ENCODE measurements at places on chromosomes 13 and 19.
A peak's percentile ranks its signal among the peaks of the same experiment; 100 is the strongest.

GRCh38 chr19:15452111-15453047, 2.6 kb upstream of the WIZ start:
- DNase-seq, result no peak

DNA sequence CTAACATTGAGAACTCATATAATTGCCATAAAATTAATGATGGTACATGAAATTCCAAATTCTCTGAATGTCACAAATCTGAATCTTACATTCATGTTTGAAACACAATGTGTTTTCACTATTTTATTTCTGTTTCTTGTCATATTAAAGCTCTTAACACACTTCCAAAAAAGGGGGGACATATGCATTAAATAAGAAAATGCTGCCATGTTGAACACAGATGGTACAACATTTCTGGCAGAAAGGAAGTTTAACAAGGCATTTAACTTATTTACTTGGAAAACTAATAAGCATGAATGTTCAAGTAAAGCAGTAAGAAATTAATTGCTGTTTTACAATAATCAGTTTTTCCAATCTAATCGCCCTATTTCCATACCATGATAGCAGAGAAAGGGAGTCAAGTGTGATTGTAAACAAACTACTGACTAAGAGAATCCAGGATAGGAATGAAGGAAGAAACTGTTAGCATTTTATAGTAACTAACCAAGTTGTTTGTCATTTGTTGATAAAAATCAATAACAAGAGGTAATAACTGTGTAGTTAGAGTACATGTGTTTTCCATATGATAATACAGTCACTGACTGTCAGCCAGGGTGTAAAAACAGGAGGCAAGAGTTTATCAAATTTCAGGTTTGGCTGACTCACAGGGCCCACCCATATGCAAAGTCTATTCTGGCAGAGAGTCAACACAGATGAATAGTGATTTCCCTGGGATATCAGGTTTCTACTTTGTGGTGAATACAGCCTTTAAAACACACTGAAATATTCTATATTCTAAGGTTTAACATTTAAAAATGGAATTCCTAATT, 5.7 kb upstream of the FOXO1 start:
- DNase-seq, result no peak

DNA sequence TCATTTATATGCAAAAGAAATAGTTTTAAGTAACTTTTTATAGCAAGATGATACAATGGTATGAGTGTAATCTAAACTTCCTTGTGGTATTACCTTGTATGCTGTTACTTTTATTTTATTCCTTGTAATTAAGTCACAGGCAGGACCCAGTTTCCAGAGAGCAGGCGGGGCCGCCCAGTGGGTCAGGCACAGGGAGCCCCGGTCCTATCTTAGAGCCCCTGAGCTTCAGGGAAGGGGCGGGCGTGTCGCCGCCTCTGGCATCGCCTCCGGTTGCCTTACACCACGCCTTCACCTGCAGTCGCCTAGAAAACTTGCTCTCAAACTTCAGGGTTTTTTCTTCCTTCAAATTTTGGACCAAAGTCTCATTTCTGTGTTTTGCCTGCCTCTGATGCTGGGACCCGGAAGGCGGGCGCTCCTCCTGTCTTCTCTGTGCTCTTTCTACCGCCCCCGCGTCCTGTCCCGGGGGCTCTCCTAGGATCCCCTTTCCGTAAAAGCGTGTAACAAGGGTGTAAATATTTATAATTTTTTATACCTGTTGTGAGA, 10.2 kb downstream of the PLPPR3 start:
- DNase-seq, result no peak

- no peak for DNase-seq
These were observed 656.0 kb downstream of the GPC5 start for GRCh38 chr13:92054389-92054788.

DNA sequence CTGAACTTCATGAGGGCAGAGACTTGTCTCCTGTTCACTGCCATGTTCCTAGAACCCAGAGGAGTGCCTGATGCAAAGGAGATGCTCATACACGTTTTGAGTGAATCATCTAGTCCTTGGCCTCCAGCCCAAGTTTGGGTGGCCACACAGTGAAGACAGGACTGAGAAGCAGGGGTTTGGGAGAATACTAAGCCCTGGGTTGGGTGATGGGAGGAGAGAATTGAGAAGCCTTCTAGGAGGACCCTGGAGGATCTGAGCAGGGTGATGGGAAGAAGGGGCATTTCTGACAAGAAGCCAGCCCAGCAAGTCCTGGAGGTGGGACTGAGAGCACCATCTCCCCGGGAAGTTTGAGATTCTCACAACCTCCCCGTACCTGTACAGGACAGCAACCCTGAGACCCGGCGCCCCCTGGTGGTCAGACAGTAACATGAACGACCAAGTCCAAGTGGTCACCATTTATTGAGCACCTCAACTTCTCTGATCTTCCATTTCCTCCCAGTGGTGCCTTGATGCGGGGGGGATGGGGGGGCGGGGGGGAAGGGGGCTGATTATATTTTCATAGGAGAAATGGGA, 11.0 kb downstream of the CTU1 start:
- peak; percentile 70 for DNase-seq

DNA sequence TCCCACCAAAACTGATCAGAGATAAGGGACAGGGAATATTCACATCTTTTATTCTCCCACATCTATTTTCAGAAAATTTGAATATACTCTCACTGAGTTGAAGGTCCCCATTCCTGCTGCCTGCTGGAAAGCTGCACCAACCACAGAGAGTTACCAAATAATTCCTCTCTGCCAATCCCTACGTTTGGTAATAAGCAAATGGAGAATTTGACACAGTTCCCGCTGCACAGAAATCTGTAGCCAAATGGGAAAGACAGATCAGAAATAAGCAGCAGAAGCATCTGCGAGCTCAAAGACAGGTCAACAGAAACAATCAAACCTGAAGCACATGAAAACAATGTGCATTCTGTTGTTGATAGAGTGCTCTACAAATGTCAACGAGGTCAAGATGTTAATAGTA, 9.9 kb downstream of the ZNF112 start:
- no peak for DNase-seq

GRCh38 chr13:51776179-51776578, 27.8 kb downstream of the DHRS12 start:
- no peak for DNase-seq

DNA sequence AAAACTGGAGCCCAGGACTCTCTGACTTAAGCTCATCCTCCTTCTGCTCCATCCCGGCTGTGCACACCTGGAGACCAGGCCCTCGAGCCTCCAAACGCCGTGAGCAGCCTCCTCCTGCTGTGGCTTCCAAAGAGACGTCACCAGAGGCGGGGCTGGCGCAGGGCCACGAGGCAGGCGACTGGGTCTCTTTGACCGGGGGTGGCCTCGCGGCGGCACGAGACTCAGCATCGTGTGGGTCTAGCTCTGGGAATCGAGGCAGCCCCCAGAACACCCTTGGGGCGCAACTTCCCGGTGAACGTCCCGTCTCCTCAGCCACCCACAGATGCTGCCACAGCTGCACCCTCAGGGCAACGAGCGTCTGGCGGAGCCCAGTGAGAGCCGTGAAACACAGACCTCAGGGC, 22.8 kb downstream of the RASA3 start:
- no peak for DNase-seq

- DNase-seq, result no peak
These were observed 5.8 kb downstream of the QTRT1 start for GRCh38 chr19:10706990-10707389.

DNA sequence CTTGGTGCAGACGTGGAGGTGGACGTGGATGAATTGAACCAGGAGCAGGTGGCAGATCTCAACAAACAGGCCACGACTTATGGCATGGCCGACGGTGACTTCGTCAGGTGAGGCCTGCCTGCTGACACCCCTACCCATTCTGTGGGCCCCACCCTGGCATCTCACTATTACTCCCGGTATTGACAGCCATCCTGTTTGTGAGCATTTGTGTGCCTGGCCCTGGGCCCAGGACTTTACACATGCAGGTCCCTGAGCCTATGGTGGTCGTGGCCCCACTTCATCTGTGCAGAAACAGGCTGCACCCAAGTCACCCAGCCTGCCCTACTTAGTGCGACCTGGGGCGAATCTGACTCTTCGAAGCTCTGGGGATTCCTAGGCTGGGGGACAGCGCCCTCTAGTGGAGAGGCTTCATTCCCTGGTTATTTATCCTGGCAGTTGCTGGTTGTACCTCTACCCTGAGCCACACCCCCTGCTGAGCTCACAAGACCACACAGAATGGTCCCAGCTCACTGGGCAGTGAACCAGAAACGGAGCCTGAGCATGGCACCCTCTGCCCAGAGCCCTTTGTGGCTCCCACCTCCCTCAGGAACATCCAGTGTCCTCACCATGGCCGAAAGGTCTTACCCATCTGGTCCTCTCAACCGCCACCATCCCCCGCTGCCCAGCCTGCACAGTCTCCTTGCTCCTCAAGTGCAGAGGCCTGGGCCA, 16.9 kb downstream of the ZNF296 start:
- DNase-seq, result peak; percentile 65

DNA sequence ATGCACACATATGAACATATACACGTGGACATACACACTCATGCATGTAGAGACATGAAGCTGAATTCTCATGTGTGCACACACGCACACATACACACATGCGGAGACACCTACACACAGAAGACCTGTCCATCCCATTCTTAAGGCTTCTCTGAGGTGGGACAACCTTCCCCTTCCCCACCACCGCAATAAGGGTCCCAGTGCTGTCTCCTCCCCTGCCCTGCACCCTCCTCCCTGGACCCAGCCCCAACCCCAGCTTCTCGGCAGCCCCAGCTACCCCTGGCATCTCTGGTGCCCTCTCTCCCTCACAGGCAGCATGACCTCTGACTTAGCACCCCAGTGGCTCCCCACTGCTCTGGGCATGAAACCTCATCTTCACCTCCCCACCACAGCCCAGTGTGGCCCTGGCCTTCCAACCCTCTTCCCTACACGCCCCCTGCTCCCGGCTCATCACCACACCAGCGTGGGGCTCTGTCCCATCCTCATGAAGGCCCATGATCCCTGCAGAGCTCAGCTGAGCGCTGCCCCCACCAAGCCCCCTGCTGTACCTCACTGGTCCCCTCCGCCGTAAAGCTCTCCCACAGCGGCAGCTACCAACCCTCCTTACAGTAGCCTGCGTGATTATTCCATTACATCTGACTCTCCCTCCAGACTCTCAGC, 204.1 kb upstream of the ZNF536 start:
- DNase-seq, result no peak

DNA sequence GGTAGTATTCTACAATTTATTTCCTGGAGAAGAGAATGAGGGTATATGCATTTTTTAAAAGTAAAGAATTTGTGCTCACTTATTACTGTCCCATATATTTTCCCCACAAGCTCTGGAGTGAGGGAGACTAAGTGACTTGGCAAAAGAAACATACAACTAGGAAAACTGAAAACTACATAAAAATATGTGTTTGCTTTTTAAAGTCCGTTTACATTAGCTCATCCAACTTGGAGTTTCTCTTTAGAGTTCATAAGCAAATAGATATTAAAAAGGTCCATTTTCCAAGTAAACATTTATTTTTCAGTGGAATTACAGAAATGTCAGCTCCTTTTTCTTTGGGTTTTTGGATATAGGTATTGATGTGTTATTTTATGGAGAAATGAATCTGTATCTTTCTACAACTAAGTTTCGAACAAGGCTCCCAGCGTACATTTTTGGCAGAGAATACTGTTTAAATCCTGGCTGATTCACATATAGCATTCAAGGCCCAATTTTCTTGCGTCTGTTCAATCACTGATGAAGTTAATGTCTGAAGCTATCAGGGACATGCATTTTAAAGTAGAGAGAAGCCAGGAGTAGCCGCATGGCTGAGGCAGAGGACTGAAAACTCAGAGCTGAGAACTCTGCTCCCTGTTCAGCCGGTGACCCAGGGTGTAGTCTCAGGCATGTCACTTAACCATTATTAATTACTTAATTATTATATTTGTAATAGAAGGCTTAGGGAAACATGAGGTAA, 729.4 kb downstream of the EFNB2 start:
- no peak for DNase-seq

DNA sequence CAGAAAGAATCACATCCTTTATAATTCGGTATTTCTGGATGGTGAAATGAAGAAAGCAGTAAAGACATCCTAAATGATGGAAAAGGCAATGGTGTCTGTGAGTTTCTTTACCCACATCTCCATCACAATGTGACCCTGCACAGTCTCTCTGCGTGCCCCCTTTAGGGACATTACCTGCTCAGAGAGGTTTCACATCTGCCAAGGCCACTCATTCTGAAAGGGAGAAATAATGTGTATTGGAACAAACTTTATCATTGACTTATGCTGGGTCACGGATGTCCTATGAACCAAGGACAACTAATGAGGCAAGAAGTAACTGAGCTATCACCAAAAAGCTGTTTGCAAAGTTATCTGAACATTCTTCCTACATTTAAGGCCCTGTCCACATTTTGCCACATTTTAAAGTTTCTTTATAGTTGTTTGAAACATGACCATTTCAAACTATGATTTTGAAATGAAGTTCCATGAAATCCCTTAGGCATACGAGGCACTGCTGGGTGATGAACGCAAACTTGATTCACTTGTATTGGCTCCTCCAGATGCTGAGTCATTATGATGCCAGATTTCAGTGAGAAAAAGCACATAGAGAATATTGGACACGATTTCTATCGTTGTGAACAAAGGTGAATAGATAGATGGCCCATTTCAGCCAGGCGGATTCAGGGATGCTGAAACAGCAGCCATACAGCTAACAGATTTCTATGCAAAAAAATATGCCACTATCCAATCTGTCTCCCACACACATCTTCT, 63.5 kb upstream of the HMGB1 start:
- no peak for DNase-seq

- no peak for DNase-seq
These were observed 331.0 kb upstream of the DACH1 start for GRCh38 chr13:72198042-72198441.

DNA sequence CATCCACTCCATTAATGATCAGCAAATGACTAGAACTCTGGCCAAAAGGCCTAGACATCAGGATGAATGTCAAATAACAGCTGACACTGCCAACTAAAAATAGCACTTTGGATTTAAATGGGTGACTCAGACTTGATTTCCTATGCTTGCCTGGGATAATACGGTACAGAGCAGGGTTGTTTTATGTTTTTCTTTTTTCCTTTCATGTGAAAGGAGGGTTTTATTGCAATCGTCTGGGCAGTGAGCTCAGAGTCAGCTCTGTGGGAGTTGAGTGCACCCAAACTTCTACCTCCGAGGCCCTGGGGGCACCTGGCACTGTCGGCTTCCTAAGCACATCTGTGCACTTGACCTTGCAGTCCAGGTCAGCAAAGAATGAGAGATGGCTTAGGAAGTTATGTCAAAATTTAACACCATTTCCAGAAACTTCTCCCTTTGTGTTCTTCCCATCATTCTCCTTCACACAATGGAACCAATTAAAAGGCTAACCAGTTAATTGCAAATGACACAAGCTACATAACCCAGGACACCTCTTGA, 134.1 kb downstream of the LACC1 start:
- DNase-seq, result no peak

- DNase-seq, result no peak
These were observed 17.6 kb upstream of the KLK4 start for GRCh38 chr19:50928831-50929230.

GRCh38 chr19:46753420-46754155, 7.3 kb upstream of the STRN4 start:
- no peak for DNase-seq

GRCh38 chr19:3362217-3362906, 4.0 kb upstream of the NFIC start:
- no peak for DNase-seq

- DNase-seq, result no peak
These were observed 621.9 kb upstream of the SPRY2 start for GRCh38 chr13:80962855-80963254.

- no peak for DNase-seq
These were observed 149.5 kb upstream of the TSHZ3 start for GRCh38 chr19:31498781-31499180.

All from stimulated activated CD4-positive, alpha-beta T cell treated with anti-CD3 and anti-CD28 coated beads, Interleukin-12 subunit alpha, Interleukin-12 subunit beta, amount 100 ng/mL, for 24 hours (primary cell).